IMR-90 (cell line): ENCODE measurements at places on chromosomes 3 and 15.

DNA sequence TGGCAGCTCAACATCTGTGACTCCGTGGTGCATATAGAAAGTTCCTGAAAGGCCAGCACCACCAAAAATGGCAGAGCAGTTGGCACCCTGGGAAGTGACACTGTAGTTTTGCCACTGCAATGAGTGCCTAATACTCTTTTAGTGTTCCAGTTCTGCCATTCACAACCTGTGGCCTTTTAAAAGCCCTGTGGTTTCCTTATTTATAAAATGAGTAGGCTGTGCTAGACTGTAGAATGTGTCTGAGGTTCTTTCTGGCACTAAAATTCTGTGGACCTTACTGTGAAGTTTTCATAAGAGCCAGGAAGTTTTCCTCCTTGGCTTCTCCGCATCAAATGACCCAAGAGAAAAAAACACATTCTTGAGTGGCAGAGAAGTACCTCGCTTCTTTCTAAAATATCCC is 74.1 kb downstream of the MME start:
- peak; percentile 39 for DNase-seq

GRCh38 chr3:37526511-37526910 is 335.2 kb upstream of the CTDSPL start:
- DNase-seq, result peak; percentile 66

DNA sequence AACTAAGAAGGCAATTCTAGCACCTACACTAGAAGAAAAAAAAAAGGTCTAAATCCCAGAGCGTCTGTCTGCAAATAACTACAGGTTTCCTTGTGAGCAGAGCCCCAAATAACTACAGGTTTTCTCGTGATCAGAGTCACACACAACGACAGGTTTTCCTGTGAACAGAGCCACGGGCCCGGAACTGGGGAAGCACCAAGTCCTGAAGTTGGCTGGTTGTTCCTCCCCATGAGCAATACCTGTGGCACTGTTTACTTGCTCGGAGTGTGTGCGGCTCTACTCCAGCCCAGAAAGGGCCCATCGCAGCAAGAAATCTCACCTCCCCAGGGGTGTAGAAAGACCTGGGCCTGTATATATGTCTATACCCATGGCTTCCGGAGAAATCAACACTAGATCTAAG is 644 bp upstream of the MASP1 start:
- DNase-seq, result no peak

GRCh38 chr15:57862761-57863160 is 156.2 kb downstream of the POLR2M start:
- no peak for DNase-seq

DNA sequence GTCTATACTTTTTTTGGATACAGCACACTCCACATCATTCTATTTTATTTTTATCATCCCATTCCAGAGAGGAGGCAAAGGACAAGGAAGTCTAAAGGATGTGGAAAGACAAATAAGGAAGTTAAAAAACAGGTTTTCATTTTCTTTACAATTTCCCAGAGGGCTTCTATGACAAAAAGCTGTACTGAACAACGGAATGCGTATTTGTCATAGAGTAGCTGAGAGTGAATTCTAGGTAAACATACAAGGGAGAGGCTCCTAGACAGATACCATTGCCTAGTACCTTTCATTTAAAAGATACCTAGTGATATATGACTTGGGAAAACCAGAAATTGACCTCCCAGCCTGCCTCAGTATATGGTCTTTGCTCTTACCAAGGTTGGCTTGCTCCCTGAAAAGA is 341.7 kb downstream of the FHIT start:
- DNase-seq, result no peak

GRCh38 chr3:70833239-70833960 is 521.0 kb upstream of the MDFIC2 start:
- DNase-seq, result no peak
